ENCODE measurements at places on chromosomes 5 and 9.
A peak's percentile ranks its signal among the peaks of the same experiment; 100 is the strongest.

- no peak for DNase-seq
Measured at GRCh38 chr5:73444499-73445438, 3.8 kb downstream of the FOXD1 start.

- DNase-seq = no peak
Measured at GRCh38 chr5:178551059-178551458, 39.1 kb downstream of the COL23A1 start.

DNA sequence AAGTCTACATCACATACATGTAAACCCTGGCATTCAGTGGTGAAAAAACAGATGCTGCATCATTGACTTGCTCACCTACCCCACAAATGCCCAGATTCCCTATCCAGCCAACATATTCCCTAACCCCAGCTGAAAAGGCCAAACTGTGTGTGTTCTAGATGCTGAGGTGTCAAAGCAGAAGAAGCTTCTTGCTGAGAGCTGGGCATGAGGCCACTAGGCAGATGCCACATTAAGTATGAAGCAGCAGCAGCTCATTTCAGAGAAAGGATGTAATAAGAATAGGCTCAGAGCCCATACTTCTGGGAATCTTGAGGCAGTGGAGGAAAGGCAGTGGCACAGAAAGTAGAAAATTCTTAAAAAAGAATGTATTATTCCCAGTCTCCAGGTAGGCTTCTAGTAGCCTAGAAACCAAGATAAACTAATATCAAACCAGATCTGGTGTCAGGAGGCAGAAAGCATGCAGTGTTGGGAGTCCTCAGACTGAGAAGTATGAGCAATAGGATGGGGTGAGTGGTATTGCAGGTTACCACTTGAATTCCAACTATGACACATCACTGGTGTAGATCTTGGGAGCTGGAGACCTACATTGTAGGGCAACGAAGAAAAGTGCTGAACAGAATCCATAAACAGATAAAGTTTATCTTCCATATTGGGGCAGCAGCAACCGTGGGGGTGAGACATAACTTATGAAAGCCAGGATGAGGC is 71.9 kb upstream of the GRHPR start:
- DNase-seq = peak; percentile 18

DNA sequence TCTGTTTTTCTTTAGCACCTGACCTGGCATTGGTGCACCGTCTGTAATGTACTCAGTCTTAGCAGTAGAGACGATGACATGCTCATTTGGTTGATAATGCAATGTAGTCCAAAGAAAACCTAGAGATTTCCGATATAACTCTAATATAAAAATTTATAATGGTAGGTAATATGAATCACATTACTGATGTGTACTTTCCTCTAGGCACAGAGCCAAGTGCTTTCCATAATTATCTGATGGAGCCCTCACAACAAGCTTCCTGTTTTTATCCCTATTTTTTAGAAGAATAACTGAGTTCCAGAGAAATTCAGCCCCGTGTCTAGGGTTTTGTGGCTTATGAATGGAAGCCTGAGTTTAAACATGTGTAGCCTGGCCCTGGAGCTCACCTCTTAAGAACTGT is 53.7 kb downstream of the KDM4C start:
- DNase-seq = no peak

DNA sequence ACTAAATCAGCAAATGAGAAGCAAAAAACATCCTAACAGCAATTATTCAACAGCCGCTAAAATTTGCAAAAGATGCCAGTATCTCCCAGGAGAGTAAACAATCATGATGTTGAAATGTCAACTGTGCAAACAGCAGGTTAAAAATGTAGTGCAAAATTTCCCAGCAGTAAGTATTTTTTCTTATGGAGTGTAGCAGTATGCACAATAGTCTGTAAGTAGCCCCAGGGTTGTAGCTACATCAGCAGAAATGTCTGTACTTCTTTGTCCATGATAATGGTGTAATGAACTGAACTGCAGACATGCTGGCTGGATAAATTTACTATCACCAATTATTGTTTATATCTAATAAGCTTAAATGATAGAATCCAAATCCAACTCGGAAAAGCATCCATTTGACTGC is 31.4 kb downstream of the GRIN3A start:
- DNase-seq = no peak

DNA sequence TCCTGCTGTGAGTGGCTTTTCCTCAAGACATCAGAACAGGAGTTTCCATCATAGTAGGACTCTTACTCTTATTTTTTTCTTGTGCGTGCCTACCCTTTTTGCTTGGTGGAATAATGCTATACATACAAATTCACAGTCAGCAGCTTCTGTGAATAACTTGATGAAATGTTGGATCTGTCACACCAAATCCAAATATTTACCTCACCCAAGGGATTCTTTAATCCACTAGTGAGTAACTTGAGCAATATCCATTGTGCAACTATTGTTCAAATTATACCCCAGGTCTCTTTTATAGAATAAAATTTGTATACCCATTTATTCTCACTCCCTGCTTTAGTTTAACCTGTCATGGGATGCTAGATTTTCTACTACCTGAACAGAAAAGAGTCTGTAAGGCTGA is 1078.3 kb upstream of the EDIL3 start:
- no peak for DNase-seq

- DNase-seq = no peak
Measured at GRCh38 chr5:14528926-14529325, 52.7 kb upstream of the OTULINL start.

DNA sequence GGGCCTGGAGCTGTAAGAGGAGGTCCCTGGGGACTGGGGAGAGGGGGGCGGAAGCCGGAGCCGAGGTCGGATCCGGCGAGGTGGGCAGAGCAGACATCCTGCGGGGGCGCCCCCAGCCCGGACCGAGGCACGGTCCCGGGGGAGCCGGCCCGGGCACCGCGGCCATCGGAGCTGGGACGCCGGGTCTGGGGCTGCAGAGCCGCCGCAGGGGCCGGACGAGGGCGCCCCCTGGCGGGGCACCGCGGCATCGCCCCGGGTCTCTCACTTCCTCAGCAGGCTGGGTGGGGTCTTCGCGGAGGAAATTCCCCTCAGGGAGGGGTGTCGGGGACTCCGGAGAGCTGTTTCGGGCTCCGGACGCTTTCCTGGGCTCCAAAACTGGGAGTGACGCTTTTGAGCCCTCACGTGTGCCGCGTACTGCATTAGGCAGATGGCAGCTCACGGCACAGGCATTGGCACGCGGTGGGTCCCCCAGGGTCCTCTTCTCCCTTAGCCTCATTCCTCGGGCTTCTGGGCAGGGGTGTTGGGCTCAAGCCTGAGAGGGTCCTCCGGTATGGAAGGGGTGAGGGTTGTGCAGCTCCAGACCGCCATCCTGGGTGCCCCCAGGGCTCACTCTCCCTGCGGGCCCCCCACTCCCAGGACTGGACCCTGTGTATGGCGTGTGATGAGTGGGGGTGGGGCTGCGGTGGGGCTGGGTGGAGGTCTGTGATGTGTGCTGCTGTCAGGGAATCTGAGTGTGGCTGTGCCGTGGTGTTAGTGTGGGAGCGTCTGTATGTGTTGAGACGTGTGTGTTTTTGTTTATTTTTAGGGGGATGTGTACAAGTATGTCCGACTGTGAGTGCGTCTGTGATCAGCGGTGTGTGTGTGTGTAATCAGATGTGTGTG is 29.6 kb downstream of the LHX2 start:
- no peak for DNase-seq

- DNase-seq = no peak
Measured at GRCh38 chr5:108255468-108255867, 126.4 kb downstream of the FBXL17 start.

DNA sequence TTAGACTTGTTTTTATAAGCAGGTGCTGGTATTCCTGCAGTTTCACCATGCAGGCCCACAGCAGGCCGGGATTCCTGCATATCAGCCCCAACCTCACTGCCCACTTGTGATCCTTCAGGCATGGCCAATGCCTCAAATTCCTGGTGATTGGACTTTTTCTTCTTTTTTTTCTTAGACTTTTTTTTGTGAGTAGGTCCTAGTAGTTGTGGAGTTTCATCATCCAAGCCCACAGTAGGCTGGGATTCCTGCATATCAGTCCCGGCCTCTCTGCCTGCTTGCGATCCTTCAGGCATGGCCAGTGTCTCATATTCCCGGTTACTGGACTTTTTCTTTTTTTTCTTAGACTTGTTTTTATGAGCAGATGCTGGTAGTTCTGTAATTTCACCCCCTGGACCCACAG is 4.8 kb downstream of the TTF1 start:
- DNase-seq = no peak

DNA sequence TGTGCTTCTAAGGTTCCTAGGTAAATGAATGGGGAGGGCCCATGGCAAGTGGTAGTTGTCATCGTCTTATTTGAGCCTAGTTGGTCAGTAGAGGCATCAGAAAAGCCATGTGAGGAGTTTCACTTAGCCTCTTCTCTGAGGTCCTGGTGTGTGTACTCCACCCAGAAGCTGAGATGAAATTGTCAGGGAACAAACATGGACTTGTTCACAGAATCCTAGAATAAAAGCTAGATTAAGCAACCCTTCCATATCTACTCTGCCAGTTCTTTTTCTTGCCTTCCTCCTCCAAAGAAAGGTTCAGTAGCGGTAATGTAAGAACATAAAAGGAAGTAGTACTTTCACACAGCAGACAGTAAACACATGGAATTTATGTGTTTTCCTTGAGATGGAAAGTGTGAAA is 70.4 kb downstream of the ARHGAP26 start:
- no peak for DNase-seq

DNA sequence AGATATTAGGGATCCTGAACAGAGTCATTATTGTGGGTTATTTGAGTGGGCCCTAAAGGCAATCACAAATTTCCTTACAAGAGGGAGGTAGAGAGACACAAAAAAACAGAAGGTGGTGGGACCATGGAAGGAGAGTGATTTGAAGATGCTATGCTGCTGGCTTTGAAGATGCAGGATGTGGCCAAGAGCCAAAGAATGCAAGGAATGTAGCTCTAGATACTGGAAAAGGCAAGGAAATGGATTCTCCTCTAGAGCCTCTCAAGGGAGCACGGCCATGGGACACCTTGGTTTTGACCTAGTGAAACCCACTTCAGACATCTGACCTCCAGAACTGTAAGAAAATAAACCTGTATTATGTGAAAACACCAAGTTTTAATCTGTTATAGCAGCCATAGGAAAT is 53.8 kb downstream of the TTC39B start:
- DNase-seq = no peak

DNA sequence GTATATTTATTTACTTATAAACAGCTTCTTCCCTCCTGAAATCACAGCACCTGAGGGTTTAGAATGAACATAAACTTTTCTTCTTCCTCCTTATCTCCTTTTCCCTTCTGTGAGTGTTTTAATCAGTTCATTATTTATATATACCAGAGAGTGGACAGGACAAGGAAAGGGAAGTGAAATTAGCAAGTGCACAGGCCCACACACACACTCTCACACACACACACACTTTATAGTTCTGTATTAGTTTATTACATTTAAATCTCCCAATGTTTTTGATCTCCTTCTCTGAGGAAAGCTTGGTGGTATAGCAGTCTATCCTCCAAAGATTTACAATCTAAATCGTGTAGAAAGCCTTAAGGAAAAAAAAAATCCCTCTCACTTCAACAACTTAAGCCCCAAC is 353.5 kb downstream of the NDUFS4 start:
- no peak for DNase-seq

DNA sequence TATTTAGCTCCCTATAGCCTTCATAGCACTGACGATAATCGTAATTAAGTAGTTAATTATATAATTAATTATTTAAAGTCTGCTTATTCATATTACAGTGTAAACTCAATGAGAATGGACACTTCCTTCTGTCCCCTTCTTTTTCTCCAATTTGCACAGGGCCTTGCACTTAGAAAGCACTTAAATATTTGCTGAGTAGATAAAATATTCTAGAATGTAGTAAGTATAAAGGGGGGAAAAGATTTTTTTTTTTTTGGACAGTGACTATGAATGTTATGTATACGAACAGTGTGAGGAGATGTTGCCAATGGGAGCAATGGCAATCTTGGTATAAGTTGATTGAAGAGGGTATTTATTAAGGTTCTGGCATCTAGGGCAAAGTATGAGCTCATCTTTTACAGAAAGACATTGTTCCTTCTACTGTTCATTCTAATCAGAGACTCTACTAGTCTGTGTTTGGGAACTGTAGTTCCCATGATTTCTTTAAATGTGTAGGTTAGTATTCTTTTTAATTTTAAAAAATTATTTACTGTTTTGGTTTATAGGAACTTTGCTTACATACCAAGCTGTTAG is 49.4 kb downstream of the YTHDC2 start:
- DNase-seq = no peak

DNA sequence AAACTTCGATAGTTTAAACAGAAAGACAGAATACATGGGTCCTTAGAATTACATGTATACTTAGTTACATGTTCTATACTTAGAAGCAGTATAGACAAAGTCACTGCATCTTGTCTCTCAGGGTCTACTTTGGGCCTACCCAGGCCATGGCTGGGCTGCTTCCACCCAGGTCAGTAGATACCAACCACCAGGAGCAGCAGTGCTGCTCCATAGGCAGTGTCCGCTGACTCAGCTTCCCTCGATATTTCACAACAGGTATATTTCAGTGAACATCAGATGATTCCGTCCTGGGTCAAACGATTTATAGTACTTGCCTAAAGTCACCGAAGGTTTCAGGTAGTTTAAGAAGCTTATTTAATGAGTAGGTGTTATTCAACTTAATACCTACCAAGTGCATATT is 18.0 kb downstream of the IARS1 start:
- no peak for DNase-seq

GRCh38 chr9:12680341-12680740 is 12.8 kb upstream of the TYRP1 start:
- DNase-seq = peak; percentile 32

- no peak for DNase-seq
Measured at GRCh38 chr9:124897570-124898460, 35.9 kb downstream of the ARPC5L start.

DNA sequence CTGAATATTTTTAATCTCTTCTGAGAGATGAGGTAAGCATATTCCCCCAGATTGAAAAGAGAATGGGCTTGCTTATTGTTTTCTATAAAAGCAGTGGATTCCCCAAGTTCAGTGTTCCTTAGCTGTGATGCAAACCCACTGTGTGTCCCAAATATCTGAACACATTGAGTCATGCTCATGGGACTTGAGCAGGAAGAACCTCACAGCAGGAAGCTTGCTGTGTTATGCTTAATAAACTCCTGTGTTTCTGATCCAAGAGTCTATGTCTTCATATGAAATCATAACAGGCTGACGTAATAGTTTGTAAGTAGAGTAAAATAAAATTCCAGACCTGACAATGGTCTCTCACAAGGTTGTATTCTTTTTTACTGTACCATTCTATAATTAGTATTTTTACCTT is 24.8 kb upstream of the LOX start:
- DNase-seq = no peak
